Effector memory CD8-positive, alpha-beta T cell (primary cell): ENCODE measurements at places on chromosomes 1 and 21.

DNA sequence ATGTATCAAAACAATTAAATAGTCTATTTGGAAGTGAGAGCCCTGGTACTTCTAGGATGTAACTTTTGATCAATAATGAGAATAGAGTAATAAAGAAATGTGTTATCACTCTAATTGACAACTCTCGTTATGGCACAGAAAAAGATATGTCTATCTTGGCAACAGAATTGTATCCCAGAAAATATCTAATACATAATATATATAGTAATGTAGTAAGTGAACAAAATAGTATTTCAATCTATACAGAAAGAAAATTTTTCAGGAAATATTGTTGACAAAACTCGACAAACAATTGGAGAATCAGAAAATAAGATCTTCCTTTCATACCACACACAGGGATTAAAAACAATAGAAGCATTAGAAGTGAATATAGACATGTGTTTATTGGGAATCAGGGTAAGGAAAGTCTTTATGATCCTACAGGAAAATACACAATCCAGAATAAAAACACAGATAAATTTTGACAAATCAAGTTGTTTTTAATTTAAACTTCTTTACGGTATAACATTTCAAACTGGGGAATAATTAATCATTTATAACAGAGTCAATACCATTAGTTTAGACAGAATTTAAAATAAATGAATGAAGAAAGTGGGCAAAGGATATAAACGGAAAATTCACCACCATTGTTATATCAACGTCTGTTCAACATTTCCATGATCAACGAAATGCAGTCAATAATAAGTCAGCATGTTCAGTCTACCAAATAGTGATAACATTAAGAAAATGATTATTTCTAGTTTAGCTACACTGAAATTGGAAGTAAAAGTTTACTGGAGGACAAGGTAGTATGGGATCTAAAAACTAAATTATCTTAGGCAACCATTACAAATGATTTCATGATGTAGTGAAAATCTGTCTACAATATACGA lies 1526.5 kb upstream of the TPTE start:
- no peak for DNase-seq

- DNase-seq = no peak
Observed at GRCh38 chr1:34406833-34407539, 230.3 kb downstream of the C1orf94 start.

- no peak for DNase-seq
Observed at GRCh38 chr21:42068592-42068991, 2.5 kb upstream of the UMODL1 start.

DNA sequence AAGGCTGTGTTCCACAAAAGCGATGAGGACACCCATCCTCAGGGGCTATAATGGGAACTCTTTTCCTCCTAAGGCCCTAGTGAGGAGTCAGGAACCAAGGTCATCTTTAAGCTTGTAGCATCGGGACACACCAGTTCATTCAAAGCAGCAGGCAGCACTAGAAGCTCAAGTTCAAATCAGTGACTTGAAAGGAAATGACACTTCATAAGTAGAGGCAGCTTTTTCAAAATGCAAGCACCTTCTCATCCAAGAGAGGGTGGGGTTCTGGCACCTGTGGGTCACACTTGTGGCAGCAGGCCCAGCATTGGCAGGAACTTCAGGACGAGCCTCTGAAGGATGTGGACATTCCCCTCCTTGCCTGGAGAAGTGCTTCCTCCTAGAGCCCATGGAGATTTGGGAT lies 496.3 kb downstream of the KIF26B start:
- no peak for DNase-seq

GRCh38 chr1:59716832-59717231 lies 97.9 kb upstream of the HOOK1 start:
- no peak for DNase-seq

DNA sequence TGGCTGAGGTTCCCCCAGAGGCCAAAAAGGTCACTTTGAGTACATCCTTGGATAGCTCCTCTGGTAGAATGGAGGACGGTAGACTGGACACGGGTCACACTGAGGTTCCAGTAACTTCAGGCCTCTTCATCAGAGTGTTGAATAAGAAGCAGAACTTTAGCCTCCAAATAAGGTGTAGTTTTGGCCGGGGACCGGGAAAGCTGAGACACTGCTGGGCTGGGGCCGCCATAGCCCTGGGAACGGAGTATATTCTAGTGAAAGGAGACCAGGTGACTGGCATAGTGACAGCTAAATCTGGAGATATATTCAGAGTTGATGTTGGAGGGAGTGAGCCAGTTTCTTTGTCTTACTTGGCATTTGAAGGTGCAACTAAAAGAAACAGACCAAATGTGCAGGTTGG lies 84.1 kb downstream of the EVA1C start:
- DNase-seq = no peak

GRCh38 chr1:159171688-159172501 lies 480 bp downstream of the CADM3 start:
- no peak for DNase-seq

DNA sequence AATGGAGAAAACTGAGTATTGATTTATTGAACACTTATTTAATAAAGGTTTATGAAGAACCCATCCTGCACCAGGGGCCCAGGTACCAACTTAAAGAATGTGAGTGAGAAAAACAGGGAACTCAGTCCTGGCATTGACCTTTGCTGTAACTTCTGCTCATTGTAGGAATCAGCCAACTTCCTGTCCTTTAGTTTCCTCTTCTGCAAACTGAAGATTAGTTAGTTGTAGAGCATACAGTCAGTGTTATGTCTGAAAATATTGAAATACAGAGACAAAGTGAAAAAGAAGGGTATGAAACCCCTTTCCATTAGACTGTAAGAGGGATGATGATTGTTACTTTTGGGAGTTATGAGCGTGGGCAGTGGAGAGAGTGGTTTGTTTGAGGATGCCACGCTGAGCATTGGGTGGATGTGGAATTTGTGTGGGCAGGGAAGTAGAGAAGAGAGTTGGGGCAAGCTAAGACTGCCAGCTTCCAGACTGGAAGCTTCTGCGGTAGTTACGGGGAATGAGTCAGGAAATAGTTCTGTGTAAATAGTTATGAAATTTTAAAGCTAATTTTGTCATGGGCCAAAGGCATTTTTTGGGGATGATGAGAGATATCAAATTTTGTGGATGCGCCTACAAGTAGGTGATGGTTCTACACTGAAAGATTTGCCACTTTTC lies 89.2 kb downstream of the GPR88 start:
- no peak for DNase-seq
